Stimulated activated CD4-positive, alpha-beta T cell treated with anti-CD3 and anti-CD28 coated beads, Interleukin-12 subunit alpha, Interleukin-12 subunit beta, amount 100 ng/mL, for 48 hours (primary cell): ENCODE measurements at places on chromosomes 11 and 22.

DNA sequence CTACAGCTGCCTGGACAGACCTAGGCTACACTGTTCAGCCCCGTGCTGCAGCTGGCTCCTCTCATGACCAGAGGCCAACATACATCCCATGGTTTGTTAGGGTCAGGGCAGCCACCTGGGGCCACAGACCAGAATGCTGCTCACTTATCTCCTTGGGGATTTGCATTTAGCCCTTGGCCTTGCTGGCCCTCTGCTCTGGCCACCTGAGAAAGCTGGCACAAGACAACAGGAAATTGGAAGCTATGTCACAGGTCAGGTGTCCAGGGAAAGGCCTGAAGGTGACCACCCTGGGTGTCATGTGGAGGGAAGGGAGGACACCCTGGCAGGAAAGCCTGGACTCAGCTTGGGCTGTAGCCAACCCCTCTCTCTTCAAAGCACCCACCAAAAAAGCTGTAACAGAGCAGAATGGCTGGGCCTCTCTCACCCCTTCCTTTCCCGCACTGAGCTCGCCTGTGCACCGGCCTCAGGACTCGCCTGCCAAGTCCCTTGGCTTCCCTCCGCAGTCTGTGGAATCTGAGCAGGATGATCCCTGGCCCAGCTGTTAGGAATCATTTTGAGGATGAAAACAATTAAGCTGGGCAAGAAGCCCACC, 86.3 kb downstream of the SNX19 start:
- no peak for DNase-seq

DNA sequence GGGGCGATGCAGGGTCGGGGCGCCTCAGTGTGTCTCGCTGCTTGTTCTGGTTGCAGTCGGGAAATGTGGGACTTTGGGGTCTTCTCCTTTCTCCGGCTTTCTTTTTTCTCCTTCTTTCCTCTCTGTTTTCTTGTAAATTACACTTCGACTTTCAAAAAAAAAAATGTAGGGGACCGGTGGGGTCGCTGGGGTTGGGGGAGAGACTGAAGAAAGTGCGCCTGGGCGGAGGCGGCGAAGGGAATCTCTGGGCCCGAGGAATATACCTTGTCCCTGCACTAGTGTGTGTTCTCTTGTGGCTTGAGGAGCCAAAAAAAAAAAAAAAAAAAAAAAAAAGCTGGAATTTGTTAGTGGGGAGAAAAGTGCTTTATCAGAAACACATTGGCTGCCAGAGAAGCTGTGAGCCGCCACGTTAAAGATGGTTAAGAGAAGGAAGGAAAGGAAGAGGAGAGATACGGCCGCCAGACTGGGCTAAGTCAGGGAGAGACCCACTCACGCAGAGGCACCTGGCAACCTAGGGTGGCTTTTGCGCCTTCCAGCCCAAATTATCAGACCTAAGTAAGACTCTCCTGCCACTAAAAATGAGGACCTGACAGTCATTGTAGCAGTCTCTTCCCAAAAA, 8.4 kb upstream of the FLI1 start:
- no peak for DNase-seq

GRCh38 chr11:65452806-65453490, 30.4 kb downstream of the NEAT1 start:
- no peak for DNase-seq

DNA sequence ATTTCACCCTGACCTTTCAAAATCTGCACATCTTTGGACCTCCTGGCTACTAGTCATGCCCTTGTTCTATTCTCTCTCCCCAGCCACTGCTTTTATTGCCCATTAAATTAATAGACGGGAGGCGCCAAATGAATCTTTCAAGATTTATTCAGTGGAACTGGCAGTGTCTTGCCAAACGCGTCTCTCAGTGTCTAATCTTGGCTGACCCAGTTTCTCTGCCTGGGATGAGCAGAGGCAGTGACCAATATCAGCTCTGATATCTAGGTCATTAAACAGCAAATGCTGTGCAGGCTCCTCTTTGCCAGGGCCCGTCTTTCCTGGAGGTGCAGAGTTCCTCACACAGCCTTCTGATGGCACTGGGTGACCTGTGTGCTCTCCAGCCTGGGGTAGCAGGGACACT, 74.0 kb downstream of the TRAF6 start:
- DNase-seq, result no peak

DNA sequence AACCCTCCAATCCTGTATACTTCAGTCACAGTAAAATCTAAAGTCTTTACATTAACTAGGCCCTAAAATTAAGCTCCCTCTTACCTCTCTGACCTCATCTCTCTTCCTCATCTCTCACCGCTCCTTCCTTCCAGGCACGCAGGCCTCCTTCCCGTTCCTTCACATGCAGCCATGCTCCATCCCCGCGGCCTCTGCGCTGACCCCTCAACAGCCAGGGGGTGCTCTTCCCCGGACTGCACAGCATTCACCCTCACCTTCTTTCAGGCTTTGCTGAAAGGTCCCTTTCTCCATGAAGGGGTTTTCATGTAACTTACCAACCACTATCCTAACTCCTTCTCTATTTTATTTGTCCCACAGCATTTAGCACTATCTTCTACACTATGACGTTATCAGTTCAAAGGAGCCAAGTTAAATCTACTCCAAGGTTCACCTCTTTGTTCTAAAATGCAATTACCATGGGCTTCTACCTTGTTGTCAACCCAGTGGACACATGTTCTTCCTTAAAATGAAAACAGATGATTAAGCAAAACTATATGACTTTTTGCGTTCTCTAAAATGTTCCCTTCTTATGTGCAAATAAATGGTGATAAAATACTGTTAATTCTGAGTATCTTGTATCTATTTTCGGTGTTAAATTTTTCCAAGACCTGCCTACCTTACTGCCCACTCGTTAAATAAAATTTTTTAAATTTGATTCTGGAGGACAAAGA, 57.8 kb upstream of the APOA1 start:
- DNase-seq, result no peak
